HAP-1 (cell line): ENCODE measurements at places on chromosomes 3 and 15.

DNA sequence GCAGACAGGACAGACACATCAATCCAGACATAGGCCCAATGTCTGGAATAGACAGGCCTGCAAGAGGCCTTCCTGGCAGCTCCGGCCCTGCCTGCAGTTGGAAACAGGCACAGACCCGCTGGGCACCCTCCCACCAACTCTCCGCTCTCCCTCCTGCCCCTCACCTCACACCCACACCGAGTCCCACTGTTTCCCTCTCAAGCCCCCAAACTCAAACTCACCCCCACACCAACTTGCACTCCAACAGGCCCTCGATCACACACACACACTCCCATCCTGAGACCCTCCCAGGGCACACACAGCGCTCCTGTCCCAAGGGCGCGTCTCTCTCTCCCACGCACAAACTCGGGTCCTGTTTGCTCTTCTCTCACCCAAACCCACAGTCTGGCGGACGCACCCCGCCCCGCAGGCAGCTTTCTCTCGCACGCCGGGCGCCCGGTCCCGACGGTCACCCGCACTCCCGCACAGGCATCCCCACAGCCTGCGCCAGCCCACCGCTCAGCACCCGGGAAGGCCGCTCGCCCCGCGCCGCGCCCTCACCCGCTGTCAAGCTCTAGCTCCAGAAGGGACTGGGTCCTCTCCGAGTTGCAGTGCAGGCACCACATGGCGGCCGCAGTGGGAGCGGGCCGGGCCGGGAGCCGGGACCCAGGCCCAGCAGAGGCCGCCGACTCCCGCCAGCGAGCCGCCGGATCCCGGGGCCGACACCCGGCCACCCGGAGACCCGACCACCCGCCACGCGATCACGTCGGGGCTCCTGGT is 106.2 kb downstream of the IQSEC1 start:
- no peak for DNase-seq

- no peak for DNase-seq
Observed at GRCh38 chr3:97680210-97680609, 84.3 kb upstream of the ARL6 start.

DNA sequence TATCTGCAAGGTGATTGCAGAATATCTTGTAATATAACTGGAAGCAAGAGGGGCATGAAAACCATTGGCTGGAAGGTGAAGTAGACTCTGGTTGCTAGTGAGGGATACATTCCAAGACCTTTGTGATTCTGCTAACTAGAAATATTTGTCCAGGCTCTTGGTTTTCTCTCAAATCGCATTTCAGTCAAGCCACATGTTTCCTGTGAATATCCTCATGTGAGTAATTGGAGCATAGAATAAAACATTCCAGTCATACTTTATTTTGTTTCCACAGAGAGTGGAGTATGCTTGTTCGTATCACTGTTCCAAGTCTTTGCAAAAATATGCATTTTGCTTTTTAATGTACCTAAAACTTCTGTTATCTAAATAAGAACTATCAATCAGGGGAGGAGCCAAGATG is 850.0 kb downstream of the EPHA3 start:
- no peak for DNase-seq

GRCh38 chr15:64267331-64267973 is 88.5 kb downstream of the CSNK1G1 start:
- no peak for DNase-seq

GRCh38 chr3:13388816-13389215 is 31.3 kb downstream of the NUP210 start:
- DNase-seq: no peak

DNA sequence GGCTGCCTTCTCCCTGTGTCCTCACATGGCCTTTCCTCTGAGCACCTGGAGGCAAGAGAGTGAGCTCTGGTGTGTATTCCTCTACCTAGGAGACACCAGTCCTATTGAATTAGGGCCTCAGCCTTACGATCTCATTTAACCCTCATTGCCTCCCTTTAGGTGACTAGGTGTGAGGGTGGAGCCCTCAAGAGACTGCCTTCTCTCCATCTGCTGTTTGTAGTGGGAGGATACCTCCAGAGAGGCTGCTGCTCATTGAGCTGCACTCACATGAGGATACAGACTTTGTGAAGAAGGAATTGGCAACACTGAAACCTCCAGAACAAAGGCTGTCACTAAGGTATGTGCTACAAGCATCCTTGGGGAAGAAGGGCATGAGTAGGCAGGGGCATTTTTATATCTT is at the start of gene CCR8:
CCR8 (plus strand) TSS at position 217 of the 400 bp plus-strand sequence. CDS start 2,623 bp downstream, outside the sequence.
- no peak for DNase-seq

GRCh38 chr3:85785766-85786165 is 827.0 kb downstream of the CADM2 start:
- no peak for DNase-seq

GRCh38 chr3:103693831-103694230 is 1259.0 kb downstream of the ZPLD1 start:
- DNase-seq: no peak

GRCh38 chr15:92625251-92625980 is 30.2 kb downstream of the FAM174B start:
- DNase-seq: no peak

- no peak for DNase-seq
Observed at GRCh38 chr3:43373560-43373928, 87.2 kb downstream of the SNRK start.

DNA sequence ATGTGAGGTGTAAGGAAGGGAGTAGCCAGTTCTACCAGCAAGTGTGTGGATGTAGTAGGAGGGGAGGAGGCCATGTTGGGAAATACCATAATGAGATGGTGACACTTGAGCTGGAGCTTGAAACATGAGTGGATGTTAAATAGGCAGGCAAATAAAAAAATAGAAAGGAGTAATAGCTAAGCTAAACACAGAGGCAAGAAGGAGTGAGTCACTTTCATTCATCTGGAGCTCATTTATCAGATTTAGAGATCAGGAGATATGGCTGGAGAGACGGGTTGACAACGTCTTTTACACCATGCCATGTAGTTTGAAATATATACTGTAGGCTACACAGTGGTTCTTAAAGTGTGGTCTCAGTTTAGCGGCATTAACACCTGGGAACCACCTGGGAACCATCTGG is 390.5 kb downstream of the DIPK2A start:
- DNase-seq: no peak

GRCh38 chr15:58403581-58403980 is 28.2 kb upstream of the LIPC start:
- DNase-seq: no peak

- DNase-seq: peak; percentile 83
Observed at GRCh38 chr3:136195258-136196063, 674 bp downstream of the MSL2 start.

DNA sequence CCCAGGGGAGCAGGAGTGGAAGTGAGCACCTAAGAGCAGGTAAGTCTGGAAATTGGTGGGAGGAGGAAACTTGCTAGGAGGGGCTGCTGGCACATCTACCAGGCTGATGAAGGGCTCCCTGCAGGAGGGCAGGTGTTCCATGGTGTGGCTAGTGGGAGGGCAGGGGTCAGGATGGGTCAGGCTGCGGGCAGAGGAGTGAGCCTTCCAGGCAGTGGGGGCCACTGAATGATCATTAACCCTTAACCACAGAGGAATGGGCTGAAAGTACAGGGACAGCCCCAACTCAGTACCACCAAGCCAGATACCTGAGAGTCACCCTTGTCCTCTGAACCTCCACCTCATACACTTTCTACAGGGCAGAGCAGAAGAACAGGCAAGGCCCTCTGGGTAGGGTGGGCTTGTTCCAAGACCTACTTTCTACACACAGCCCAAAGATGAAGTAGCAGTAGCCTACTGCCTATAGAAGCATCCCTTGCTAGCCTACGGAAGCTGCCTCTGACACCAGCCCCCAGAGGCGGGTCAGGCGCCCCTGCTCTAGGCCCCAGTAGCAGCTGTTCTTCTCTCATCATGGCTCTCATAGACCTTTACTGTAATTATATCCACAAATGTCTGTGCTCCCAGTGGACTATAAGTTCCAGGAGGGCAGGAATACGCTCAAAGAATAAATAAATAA is 4.6 kb downstream of the RAB6B start:
- no peak for DNase-seq

DNA sequence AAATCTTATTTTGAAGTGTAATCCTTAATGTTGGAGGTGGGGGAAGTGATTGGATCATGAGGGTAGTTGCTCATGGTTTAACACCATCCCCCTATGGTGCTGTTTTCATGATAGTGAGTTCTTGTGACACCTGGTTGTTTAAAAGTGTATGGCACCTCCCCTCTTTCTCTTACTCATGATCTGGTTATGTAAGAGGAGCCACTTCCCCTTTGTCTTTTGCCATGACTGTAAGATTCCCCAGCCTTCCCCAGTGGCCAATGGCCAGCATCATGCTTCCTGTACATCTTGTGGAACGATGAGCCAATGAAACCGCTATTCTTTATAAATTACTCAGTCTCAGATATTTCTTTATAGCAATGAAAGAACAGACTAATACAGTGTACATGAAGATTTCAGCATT is 39.8 kb upstream of the GMNC start:
- no peak for DNase-seq

DNA sequence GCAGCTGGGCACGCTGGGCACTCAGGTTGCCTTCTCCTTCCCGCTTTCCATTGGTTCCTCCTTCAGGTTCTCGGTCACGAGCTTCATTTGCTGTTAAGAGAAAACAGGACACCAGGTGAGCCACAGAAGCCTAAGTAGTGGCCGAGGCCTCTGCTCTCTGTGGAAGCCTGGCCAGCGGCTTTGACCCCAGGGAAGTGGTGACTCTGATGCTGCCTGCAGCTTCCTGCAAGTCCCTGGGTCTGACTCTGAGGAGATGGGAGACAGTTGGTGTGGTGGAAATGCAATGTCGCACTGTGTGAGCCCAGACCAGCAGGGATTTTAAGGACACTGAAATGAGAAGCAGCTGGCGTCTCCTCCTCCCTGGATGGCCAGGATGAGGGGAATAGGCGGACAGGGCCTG is 80.5 kb downstream of the SNRK start:
- DNase-seq: no peak

DNA sequence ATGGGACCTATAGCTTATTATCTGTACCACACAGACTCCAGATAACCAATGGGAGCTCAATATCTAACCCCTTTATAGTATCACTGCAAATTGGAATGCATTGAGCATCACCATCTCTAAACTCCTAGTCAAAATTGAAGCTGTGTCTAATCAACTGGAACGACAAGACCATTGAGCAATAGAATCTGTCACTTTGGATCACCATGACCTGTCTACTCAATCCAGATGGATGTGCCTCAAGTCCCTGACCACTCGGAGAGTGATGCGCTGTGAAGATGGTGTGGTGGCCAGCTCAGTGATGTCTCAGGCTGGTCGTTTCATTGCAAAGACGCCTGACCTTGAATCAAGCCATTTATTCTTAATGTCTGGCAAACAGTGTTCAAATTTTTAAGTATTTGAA is 160.5 kb downstream of the SEMA6D start:
- no peak for DNase-seq

DNA sequence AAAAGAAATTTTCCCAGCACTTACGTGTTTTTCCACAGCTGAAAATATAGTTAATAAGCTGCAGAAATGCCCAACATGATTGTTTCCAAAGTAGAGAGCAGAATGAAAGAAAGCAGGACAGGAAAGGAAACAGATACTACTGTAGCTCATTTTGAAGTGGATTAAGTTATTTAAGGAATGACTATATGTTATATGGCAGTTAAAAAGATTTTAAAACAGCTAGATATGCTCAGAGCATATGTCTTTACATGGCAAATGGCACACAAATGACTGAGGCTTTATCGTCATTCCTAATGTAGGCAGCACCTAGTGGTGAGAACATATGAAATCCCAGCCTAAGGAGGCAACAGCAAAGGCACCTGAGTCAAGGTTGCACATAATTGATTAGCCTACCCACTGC is 106.6 kb upstream of the SEMA6D start:
- no peak for DNase-seq

- no peak for DNase-seq
Observed at GRCh38 chr3:41141433-41142167, 57.7 kb upstream of the CTNNB1 start.

GRCh38 chr3:51813539-51813938 is 34.5 kb upstream of the IQCF6 start:
- no peak for DNase-seq

- peak; percentile 18 for DNase-seq
Observed at GRCh38 chr15:20295238-20295811, 246.3 kb downstream of the GOLGA6L6 start.

GRCh38 chr3:182105875-182106274 is 394.1 kb downstream of the SOX2 start:
- no peak for DNase-seq

GRCh38 chr3:58924578-58924977 is 125.2 kb downstream of the CFAP20DC start:
- no peak for DNase-seq

DNA sequence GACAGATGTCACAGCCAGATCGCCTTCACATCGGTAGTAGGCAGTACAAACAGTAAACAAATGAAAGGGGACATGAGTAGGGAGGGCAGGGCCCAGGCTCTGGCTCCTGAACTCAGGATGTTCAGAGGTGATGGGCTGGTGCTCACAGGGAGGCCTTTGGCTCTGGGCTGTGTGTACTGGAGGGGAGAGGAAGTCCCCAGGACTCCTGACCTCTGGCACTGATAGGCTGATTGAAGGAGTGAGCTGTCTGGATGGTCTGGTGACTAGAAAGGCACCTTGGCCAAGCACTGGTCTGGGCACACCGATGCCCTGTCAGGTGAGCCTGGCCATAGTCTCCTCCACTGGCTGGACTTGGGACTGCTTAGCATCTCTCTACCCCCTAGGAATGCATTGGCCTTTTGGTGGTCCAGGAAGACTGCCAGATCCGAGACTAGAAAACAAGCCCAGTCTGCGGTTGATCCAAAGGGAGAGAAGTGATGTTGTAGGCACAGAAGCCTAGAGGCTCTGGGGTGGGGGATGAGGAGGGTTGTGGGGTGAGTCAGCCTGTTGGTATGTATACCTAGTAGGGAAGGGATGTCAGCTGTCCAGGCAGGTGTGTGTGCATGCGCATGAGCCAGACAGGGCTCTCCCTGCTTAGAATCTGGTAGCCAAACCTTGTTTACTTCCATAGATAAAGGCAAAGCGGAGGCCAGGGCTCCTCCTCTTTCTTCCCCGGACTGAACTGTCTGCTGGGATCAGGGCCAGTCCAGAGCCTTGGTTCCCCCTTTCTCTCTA is 1.9 kb downstream of the SPINT1 start:
- no peak for DNase-seq

DNA sequence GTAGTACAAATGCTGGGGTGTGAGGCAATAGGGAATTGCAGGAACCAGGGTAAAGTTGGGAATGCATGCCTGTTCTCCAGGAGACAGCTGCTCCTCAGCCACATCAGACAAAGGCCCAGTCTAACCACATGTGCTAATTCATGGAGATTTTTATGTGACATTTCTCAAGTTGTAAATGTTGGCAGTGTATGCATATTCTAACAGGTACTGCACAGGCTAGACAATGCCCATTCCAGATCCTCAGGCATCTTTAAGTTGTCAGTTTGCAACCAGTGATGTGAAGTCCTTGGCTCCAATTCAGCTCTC is 84.9 kb downstream of the EEFSEC start:
- DNase-seq: no peak

GRCh38 chr15:100601163-100601562 is 821 bp downstream of the LINS1 start:
- peak; percentile 13 for DNase-seq
